ENCODE measurements at places on chromosomes 2 and 18.

DNA sequence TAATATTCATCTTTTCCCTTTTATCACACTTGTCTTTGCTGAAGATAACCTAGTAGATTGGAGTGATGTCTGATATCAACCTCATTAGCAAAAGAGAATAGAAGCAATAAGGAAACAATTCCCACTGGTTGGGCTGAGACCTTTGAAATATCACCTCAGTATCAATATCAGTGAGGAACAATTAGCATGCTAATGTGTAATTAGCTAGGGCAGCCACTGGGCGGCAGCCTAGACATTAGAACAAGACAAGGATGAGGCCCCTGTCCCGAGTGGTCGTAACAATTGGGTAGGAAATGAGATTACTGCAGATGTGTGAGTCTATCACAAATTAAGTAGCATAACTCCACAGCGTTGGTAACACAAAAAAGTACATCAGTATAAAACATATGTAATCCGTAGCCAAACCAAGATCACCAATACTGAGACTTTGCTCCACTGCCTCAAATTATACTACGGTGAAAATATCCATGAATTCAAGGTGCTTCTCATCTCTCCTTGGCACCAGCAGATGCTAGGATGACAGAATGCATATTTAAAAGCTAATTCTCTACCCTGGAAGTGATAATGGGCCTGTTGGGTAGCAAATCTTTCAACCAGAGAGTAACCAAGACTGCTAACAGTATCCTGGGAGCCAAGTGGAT lies 99.1 kb downstream of the ALPK2 start:
- no peak for DNase-seq

DNA sequence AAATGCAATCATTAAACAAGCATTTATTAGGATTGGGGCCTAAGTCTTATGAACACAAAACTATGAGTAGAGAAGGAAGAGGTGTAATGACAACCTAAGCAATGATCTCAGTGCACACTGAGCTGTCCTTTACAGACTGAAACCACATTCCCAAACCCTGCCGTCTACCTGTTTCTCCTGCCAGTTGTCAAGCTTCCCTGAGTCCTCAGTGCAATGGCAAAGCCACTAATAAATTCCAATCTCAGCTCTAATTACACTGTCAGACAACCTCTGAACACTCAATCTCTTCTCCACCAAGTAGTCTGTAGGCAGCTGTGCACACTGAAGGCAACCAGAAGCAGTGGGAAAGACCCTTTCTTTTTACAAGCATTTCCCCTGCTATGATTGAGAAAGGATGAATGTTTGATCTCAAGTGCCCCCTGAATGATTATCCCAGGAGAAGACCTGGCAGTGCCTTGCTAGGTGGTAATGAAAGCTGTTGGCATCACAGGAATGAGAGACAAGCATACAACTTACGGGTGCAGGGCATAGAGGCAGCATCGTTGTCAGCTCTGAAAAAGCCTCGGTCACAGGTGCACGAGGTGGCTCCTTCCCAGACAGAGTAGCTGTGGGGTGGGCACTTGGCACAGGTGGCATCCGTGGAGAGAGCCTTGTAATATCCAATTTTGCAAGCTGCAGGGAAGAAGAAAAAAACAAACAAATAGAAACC lies 71.4 kb downstream of the EPHA4 start:
- DNase-seq: no peak

DNA sequence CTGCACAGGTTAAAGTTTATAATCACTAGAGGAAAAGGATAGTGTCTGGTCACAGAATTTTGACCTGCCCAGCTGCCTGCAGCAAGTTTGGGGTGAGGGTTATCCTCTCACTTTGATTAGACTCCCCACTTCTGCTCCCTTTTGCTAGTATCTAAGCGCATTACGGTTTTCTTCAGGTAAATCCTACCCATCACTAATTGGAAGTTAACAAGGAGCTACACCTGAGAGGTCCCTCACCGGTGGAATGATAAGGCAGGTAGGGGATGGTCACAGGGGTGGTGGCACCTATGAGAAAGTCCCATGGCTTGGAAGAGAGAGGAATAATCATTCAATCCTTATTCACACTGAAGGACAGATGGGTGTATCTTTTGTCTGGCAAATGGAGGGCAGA lies 7.6 kb downstream of the BCL2 start:
- no peak for DNase-seq

- no peak for DNase-seq
Observed at GRCh38 chr2:156702541-156702940, 266.4 kb downstream of the GPD2 start.

DNA sequence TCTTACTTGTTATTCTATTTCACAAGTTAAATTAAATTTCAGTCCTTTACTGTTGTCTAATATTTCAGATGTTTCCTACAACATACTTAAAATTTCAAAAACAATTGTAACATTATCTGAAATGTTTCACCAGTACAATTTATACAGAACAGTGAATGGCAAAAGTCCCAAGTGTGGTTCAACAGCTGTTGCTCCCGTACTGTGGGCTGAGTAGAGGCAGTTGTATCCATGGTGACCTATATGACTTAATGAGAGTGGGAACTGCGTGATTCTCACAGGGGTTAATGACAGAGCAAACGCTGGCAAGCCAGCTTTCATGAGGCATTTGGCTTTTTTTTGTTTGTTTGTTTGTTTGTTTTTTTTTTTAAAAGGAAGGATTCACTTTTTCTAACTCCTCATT lies 5.3 kb upstream of the PLCL1 start:
- no peak for DNase-seq

DNA sequence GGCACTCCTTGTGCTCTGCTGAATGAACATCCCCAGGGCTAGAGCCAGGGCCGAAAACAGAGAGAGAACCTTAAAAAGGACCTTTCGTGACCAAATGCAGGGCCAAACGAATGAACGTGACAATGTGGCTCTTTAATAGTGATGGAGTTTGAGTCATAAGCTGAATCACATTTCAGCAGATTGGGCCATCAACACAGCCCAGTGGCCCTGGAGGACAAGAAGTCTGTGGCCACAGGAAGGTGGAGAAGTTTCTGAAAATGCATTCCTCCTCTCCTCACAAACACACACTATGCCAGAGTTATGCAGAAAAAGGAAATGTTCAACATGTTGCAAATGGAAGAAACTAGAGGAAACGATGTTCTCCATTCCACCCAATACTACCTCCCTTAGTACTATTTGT lies 415.8 kb downstream of the HRH4 start:
- no peak for DNase-seq

DNA sequence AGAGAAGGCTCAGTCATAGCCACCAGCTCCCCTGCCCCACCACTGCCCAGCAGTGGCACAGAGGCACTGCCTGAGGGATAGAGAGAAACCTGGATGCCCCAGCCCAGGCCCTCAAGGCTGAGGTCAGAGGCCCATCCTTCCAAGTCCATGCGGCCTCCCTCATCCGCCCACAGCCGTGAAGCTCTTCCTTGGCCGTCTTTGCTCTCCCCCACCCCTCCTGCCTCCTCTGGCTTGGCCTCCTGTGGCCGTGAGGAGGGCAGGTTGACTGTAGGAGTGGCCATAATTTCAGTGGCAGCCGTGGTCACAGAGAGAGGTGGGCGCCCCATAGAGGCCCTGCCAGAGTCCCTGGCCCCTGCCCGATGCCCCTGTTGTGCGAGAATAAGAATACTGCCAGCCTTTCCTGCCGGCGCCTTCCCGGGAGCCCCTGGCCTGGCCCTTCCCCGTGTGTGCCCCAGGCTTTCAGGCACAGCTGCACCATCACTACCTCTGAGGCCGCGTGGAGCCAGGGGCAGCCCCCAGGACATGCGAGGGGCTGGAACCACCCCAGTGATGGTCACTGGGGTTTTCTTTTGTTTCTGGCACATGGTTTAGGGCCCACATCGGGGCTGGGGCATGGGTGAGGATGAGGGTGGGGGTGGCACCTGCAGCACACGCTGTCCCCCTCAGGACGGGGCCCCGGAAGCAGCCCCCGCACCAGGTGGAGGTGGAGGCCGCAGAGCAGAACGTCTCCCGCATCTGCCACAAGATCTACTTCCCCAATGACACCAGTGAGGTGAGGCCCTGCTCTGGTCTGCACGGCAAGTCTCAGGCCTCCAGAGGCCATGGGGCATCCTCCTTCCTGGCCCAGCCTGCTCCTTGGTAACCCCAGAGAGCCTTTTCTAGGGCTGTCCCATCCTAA lies 13.1 kb upstream of the GPR17 start:
- DNase-seq: no peak

GRCh38 chr2:26742048-26742770 lies 21.9 kb upstream of the SLC35F6 start:
- DNase-seq: no peak

DNA sequence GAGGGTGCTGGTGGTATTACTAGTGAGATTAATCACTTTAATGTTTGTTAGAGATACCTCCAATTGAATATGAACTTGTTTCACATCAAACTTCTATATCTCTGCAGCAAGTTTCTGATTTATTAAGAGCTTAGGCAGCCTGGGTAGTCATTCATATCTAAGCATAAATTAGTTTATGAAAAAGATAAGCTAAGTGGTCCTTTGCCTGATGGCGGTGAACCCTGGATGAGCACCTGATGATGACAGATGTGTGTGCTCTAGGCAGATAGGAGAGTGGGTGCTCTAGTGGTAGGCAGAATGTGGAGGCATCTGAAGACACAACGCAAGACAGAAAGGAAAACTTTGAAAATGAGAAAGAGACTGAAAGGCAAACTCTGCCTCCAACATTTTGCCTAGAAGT lies 5.0 kb downstream of the FKBP7 start:
- DNase-seq: no peak

DNA sequence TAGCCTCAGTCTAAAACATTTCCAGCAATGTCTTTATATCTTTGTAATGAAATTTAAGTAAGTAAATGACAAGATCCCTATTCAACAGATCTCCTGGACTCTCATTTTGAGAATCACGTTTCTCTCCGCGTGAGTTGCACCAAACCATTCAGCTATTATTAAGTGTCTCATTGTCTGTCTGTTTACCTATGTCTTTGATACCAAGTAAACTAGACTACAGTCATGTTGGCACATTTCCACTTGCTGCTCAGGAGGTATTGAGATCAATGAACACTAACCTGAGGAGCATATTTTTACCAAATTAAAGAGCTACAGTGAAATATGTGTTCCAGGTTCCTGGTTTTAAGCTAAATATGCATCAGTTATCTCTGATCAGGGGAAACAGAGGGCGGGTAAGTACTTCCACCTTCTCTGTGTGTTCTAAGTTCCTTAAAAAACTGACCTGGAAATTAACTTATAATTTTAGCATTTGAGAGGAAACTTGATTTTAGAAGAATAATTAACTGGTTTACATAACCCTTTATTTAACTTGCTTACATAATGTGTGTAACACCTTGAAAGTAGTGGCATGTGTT lies 125.8 kb downstream of the OSBPL6 start:
- no peak for DNase-seq

- no peak for DNase-seq
Observed at GRCh38 chr2:198452327-198452726, 647.9 kb downstream of the PLCL1 start.

- DNase-seq: no peak
Observed at GRCh38 chr2:188473306-188473705, 181.6 kb downstream of the GULP1 start.

- DNase-seq: no peak
Observed at GRCh38 chr18:74480149-74480651, 16.0 kb upstream of the CNDP2 start.

DNA sequence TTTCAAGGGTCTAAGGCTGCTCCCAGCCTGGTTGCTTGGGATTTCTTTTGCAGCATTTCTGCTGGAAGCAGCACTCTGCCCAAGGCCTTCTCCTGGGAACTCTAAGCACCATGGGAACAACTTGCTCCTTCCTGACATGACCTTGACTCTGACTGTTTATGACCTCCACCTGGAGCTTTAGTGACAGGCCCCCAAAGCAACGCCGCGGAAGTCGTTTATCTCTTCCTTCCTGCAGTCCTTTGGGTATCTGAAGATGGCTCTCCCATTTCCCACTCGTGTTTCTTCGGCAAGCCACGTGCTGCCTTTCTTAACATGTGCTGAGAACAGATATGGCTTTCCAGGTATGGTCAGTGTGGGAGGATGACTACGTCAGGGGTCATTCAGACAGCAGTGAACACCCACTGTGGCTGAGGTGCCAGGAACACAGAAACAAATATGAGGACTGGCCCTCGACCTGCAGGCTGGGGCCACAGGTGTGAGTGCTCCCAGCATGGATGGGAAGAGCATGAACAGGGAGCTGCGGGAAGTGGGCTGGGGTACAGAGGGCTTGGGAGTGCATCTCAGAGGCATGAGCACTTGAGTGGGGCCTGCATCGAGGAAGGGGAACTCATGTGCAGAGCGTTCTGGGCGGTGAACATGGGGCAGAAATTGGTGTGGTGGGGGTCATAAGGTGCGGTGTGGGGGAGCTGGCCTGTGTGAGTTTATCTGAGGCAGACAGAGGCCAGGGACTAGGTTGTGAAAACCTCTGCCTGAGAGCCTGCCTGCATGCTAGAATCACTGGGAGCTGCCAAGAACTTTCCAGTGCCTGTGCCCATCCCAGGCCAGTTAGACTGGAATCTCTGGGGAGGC lies 140.5 kb downstream of the TSN start:
- no peak for DNase-seq

DNA sequence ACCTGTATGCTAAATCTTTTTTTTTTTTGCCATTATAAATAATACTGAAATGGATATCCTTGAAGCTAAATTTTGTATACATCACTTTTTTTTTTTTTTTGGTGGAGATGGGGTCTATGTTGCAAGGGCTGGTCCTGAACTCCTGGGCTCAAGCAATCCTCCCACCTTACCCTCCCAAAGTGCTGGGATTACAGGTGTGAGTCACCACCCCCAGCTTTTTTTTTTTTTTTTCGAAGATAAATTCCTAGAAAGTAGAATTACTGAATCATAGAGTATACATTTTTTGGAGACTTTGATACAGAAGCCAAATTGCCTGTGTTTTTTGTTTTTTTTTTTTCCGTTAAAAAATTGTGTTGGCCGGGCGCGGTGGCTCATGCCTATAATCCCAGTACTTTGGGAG lies 51.0 kb upstream of the MCFD2 start:
- no peak for DNase-seq

DNA sequence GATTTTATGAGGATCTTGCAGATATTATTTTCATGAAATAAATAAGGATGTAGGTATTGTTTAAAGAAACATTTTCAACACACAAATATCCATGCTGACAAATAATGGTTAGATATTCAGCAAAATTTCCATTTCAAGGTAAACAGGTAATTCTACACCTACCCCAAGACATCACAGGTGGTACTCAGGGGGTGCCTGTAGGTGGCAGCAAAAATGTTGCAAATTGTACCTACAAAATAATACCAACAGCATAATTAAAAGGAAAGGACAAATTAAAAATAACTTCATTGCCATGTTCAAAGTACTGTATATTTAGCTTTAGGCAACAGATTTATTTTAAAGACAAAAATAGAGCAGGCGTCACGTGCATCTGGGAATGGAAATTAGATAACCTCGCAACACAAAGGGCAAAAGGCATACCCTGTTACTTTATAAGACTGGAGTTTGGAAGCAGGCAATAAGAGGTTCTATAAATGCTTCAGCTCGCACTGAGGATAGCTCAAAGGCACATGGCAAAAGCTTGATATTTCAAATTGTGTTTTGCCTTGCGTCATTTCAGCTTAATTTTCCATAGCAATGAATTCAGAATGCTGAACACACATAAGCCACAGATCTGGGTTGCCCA lies 630.5 kb downstream of the TDRD15 start:
- DNase-seq: no peak
